NCI-H1417 (cell line): ENCODE measurements at places on chromosomes 7 and 10.

DNA sequence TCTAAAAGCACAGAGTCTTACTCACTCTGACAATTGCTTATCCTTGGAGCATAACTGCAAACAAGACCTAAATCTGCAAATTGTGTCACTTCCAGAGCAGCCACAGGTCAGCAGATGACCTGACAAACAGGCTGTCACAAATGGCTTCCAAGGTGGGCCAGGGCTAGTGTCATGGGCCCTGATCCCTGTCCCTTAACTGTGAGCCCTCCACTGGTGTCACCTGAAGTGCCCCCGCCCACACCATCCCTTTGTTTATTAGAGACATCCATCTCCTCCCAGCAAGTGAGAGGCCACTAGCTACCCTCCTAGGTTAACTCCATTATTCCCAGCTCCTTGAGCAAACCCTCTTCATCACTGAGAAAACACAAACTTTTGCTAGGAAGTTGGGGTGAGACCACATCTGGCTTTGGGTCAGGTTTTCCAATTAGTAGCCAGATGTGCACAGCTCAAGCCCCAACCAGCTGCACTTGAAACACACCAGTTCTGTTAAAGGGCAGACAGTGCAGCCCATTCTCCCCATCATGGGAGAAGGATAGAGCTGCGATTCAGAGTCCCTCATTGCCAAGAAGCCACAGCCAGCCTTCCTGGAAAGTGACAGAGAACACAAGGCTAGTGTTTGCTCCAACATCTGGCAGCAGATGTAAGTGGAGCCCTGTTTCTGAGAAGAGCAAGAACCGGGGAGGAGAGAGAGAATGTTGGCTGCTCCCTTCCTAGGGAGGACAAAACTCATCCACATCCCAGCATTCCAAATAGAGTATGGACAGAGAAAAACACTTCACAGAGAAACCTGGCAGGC lies 75.7 kb upstream of the NANOS1 start:
- no peak for DNase-seq

DNA sequence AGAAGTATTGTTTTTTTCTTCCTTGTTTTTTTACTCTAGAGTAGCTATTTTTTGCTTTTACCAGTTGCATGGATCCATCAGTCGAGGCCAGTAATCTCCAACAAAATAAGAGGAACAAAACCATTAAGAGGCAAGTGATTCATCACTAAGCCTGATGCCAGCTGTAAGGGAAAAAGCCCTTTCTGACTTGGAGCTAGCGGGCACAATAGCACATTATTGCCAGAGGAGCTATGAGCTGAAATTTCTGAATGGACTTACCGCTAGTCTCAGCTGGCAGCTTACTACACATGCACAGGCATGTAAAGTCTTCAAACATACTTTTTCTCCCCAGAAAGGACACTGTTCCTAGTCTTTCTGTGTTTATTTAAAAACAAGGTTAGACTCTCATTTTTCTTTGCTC lies 41.6 kb upstream of the PTPRZ1 start:
- DNase-seq: no peak

DNA sequence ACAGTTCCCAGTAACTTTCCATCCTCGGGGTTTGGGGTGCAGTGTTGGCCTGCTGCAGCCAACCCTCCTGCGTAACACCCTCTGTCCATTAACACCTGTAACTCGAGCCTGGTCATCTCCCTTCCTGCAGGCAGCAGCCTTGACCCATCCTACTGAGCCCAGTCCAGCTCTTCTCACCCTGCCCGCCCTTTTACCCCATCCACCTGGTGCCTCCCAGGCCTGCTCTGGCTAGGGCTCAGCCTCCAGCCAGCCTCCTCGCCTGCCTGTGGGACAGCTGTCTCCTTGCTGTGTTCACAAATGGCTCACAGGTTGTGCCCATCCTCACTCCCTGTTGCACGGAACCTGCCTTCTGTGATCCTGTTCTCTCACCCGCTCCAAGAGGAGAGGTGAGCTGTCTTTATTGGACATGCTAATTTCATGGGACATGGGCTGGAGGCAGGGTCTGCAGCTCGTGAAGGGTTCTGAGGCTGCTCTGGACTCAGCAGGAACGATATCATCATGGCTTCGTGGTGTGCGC lies 277.2 kb upstream of the TCERG1L start:
- no peak for DNase-seq

DNA sequence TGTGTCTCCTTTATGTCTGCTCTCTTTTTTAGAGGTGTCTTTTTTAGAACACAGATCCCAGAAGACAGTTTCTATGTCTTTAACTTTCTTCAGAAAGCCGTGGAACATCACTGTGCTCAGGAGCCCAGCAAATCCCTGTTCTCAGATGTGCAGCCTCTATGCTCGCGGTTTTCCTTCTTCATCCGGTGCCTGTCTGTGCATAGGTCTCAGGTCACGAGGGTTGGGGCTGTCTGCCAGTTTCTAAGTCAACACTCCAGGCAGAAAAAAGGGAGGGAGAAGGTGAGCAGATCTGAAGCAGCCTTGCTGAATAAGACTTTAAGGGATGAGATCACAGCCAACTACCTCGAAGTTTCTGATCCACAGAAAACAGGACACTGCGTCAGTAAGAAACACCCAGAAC lies 68.5 kb downstream of the CRTAC1 start:
- DNase-seq: no peak

GRCh38 chr7:106864298-106865081 lies 592 bp upstream of the PIK3CG start:
- DNase-seq: no peak

DNA sequence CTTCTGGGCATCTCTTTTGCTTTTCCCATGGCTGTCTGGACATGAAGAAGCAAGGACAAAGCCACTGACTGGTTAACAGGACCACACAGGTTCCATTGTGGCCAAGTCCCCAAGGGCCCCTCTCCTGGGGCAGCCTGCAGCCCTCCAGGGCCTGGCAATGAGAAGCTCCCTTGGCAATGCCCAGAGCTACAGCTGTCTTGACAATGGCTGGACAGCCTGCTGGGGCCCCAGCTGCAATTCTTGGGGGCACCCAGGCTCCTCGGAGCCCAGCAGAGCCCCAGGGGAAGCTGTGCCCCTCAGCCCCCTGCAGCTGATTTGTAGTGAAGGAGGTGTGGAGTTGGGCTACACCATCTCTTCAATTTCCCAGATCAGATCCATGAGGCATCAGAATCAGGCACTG lies 384.9 kb upstream of the PODXL start:
- no peak for DNase-seq

GRCh38 chr7:37287131-37287855 lies 161.4 kb downstream of the ELMO1 start:
- DNase-seq: peak; percentile 74

DNA sequence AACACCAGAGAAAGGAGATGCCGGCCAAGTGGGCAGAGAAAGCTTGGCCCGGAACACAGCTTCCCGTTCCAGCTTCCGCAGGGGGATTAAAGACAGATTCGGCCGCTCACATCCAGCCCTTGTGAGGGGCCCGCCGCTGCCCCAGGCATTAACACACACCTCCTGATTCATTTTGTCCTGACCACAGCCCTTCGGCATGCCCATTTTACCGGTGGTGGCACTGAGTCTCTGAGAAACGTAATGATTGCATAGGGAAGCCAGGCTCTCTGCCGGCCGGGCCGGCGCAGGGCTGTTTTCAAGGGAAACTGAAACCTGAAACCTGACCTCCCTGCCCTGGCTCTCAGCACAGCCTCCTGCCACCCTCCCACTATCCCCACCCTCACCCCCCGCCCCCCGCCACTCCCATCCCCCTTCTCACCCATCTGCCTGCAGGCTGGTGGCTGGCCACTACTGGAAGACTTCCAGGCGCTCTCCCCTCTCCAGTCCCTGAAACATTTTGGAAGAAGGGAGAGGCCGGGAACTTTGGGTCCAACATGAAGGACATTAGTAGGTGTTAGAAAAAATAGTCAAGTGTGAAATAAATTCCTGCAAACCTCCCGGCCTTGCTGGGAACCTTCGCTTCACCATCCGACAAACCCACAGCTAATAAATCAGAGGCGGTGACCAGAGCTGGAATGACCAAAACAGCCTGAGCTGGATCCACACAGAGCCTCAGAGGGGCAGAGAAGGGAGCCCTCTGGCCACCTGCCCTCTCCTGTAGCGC lies 83.5 kb upstream of the CUX1 start:
- DNase-seq: peak; percentile 71

DNA sequence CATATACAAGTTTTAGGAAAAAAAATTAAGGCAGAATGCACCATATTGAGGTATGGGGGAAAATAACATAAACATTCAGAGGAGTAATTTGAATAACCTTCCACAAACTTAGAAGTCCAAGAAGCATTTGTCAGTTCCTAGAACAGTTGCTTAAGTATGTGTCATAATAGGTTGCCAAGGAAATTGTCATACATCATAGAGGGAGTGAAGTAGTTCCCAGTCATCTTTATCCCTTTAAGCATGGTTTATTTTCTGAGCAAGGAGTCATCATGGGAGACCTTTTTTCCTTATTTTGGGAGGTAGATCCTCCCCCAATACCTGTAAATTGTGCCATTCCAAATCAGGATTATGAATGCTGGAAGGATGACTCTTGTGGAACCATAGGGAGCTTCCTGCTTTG lies at the start of gene SSMEM1:
SSMEM1 (plus strand) TSS at position 219 of the 400 bp plus-strand sequence; CDS start at position 270, 51 bp downstream.
- DNase-seq: no peak

GRCh38 chr10:55630491-55631056 lies 730.5 kb downstream of the ZWINT start:
- peak; percentile 64 for DNase-seq

- no peak for DNase-seq
Observed at GRCh38 chr7:134470864-134471263, 12.0 kb upstream of the AKR1B1 start.

GRCh38 chr7:67429735-67430134 lies 433.1 kb downstream of the TYW1 start:
- DNase-seq: no peak

- DNase-seq: no peak
Observed at GRCh38 chr7:4054158-4054557, 627.9 kb upstream of the FOXK1 start.

GRCh38 chr7:114214466-114214865 lies 200.1 kb upstream of the FOXP2 start:
- DNase-seq: no peak

- no peak for DNase-seq
Observed at GRCh38 chr7:45176091-45176490, 18.5 kb downstream of the RAMP3 start.

DNA sequence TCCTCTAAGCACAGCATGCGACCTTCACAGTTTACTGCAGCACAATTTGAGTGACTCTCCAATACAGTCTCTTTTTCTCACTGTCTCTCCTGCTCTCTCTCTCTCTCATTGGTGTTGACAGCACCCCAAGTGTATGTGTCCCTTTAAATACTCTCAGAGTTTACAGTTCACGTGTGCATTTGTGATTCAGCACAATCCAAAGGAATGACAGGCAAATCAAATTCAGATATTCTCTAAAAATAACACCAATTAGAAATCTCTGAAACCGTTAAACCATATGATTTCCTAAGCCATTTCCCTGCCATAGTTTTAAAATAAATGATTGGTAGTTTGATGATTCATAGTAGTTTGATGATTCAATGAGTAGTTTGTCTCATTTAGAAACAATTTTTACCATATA lies 104.0 kb upstream of the GAD2 start:
- DNase-seq: no peak

DNA sequence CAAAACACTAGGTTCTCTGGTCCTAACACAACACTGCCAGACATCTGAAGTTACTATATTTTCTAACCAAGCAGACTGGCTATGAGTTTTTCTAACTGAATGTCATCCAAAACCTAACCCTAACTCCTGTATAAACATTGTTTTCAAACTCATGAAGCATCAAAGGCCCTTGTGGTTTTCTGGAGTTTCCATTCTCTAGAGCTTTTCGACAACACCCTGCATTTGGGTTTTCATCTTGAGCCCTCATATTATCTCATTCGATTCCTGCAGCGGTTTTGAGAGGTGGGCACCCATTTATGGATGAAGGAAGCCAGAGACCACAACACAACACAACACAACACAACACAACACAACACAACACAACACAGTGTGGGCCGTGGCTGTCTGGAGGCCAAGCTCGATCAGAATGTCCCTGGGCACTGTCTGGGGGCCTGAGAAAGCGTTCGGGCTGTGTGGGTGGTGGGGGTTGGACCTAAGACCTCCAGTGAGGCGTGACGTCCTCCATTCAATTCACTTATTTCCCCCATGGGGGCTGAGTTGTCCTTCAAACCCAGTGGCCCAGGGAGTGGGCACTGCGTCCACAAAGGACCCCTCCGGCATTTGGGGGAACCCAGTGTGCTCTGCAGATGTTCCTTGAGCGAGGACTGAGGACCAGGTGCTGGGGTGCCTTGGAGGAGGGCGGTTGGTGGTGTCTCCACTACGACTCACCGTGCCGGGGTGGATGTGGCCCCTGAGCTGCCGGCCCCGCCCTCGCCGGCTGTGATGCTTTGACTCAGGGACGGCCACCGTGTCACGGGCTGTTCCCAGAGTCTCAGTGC lies 490.4 kb downstream of the DNAJB6 start:
- DNase-seq: no peak

DNA sequence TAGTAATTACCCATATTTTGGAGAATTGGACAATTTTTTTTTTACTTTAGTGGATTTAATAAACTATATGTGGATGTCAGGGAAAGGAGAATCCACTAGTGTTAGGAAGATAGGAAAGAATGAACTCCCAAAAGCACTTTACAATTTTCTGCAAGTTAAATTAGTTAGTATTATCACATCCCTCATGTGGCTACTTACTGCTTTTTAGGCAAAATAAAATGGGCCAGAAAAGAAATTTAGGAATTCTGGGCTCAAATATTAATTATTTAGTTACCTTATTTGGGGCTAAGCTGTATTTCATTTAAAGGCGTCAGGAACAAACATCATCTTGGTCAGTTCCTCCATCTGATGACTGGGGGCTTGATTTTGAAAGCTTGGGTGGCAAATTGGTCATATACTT lies 4.8 kb upstream of the CUX1 start:
- DNase-seq: no peak

DNA sequence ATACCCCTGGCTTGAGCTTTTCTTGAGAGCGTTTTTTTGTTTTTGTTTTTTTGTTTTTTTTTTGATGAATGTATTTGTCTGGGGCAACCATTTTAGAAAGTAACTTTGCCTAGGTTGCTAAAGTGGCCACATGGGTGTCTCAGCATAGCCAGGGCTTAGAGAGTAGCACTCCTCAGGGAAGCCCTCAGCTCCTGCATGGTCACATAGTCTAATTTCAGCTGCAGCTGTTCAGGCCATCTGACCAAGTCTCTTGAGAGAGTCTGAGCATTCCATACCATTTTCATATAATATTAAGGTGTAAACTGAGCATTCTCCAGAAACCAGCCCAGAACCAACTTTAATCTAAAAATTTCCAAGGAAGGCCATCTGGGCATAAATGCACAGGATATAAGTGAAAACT lies 186.4 kb downstream of the NPSR1 start:
- no peak for DNase-seq

DNA sequence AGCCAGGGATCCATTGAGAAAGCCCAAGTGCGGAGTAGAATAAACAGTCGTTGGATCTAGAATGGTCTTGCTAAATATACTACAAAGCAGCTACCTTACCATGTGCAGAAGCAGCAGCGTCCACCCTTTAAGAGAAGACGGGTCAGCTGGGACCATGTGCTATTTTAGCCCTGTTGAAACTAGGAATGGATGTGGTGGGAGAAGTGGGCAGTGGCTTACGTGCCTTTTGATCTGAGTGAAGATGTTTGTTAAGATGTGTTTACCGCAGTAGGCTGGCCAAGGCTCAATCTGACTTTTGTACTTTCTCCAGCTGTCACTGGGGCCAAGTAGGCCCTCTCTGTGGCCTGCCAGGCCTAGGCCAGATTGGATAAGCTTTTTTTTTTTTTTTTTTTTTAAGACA lies 9.2 kb downstream of the HABP2 start:
- DNase-seq: no peak
